ENCODE measurements at places on chromosomes 7 and 10.

DNA sequence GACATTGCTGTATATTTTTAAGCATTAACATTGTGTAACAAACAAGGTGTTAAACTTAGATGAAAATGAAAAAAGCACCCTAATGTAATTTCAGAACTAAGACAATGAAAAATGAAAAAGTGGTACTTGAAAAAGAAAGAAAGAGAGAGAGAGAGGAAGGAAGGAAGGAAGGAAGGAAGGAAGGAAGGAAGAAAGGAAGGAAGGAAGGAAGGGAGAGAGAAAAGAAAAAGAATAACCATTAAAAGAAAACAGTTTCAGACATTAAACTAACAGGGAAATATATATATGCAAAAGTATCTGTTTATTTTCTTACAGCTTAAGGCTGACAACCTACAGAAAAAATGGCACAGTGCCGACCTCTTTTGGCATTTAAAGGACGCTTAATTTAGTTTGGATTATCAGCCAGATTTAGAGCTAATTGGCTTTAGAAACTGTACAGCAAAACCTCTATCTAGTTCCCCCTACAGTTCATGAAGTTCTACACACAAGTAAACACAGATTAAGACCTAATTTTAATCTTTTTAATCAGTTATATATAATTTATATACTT is 13.8 kb downstream of the MTERF1 start:
- no peak for ATAC-seq

- no peak for ATAC-seq
Observed at GRCh38 chr7:29840701-29841100, 34.4 kb downstream of the WIPF3 start.

DNA sequence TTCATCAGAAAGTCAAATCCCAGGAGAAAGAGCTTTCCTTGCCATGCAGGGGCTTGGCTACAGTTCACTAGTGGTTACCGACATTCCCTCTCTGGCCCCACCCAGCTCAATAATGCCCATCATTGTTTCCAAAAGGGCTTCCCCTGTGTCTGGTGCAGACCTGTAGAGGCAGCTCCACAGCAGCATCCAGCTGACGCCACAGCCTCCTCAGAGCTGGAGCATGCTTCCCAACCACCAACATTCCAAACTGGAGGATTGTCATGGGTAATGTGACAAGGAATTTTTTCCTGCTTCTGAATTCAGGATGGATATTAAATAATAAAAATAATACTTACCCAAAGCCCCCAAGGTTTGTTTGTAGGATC is 77.4 kb downstream of the ZNF365 start:
- ATAC-seq, result no peak

DNA sequence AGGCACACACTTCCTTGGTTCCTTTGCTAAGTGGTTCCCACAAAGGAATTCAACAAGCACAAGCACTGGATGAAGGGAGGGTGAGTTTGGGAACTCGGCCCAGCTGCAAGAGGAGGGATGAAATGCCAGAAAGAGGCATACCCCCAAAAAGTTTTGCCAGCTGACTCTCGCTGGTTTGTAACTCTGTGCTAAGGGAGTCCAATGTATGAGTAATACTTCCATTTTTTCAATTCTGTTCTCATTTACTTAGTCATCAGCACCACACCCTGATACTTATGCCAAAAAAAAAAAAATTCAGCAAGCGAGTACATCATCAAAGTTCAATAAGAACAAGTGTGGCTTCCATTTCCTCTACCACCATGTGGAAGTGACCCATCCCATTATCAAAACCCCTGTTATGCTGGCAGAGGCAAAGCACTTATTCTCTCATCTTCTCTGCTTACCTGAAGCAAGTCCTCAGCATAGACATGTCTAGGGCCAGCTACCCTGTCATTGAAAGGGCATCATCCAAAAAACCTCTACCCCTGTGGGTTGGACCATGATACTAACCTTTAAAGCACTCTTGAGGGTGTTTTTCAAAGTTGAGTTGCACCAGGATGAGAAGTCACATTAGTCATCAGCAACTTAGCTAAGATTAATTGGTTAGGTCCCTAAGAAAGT is 6.9 kb upstream of the HYCC1 start:
- peak; percentile 61 for ATAC-seq

- no peak for ATAC-seq
Observed at GRCh38 chr7:143281529-143281928, 3.2 kb upstream of the TMEM139 start.

DNA sequence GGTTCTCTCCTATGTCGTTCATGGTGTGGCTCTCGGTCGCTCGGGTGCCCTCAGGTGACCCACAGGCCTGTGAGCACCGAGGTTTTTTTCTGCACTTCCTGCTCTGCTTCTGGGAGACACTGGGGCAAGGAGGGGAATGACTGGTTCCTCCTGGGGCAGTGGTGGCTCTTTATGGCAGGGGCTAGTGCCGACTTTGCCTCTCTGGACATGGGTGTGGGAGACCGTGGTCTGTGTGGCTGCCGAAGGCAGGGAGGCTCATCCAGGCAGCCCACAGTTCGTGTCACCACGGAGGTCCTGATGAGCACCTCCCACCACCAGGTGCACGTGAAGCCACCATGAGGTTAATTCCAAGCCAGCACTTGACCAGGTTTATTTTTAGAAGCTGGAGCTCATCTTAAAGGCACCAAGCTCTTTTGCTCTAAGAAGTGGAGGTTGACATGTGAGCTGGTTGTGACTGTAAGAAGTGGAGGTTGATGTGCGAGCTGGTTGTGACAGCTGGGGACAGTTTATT is 24.7 kb upstream of the DPYSL4 start:
- ATAC-seq, result peak; percentile 54

- no peak for ATAC-seq
Observed at GRCh38 chr7:103719070-103719469, 270.4 kb downstream of the RELN start.

GRCh38 chr7:77396894-77397547 is 19.1 kb downstream of the GSAP start:
- ATAC-seq, result no peak

DNA sequence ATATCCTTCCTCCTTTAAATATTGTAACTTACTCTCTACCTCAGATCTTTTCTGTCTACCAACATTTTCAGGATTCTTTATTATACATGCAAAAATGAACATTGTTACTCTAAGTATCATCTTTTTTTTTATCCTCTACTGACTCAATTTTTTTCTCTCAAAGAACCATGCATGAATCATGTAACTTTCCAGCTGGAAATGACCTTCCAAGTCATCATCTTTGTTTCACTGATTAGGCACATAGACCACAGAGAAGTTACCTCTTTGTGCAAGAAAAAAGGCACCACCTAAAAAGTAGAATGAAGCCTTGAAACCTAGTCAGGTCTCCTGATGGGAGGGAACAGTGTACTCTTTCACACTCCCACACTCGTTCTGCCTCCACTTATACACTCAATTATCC is 234.9 kb downstream of the HGF start:
- no peak for ATAC-seq

DNA sequence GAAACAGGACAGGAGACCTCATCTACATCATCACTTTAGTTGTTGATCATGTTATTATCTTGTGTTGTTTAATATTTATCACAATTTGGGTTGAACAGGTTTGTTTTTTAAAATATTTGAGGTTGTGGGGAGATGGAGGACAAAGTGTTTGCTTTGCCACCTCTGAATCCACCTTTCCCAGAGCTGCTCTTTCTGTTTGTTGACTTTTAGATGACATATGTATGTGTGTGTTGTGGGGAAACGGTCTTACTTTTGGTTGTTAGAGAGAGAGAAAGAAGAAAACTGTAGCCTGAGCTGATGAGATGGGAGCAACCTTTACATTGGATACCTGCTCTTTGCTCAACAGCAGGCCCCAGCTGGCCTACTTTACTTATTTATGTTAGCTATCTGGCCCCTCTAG is 19.0 kb upstream of the SLC16A12 start:
- no peak for ATAC-seq

- ATAC-seq, result no peak
Observed at GRCh38 chr10:79066411-79067240, 2.1 kb upstream of the ZMIZ1 start.

DNA sequence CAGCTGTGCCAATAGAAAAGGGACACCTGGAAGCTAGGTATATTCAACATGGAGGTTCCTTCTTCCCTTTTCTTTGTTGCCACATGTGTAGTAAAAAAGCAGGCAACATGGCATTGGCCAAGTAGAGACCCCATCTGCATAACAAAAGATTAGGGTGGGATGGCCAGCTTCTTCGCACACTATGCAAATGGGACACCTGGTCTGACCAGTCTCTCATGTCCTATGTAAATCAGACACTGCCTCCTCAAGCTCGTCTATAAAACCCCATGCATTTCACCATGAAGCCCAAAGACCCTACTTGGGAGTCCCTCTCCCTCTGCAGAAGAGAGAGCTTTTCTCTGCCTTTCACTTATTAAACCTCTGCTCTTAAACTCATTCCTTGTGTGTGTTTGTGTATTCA is 53.9 kb downstream of the MYL10 start:
- no peak for ATAC-seq

GRCh38 chr7:3544202-3544601 is 243.2 kb downstream of the SDK1 start:
- no peak for ATAC-seq

DNA sequence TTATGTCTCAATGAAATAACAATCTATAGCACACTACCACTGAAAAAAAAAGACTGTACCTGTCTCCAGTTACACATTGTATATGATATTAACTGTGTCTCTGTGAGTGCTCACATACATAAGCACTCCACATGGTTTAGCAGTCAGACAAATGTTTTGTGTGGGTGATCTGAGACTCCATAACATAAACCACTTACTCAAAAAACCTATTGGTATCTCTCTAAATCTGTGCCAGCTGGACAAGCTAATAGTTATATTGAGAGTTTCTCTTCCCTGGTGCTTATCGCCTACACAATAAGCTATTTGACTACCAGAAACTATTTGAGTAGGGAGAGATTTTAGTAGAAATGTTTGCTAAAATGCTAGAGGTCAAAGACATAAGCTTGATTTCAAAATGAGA is 190.1 kb upstream of the AGR3 start:
- ATAC-seq, result peak; percentile 63

- ATAC-seq, result no peak
Observed at GRCh38 chr7:46999866-47000265, 582.0 kb downstream of the TNS3 start.

DNA sequence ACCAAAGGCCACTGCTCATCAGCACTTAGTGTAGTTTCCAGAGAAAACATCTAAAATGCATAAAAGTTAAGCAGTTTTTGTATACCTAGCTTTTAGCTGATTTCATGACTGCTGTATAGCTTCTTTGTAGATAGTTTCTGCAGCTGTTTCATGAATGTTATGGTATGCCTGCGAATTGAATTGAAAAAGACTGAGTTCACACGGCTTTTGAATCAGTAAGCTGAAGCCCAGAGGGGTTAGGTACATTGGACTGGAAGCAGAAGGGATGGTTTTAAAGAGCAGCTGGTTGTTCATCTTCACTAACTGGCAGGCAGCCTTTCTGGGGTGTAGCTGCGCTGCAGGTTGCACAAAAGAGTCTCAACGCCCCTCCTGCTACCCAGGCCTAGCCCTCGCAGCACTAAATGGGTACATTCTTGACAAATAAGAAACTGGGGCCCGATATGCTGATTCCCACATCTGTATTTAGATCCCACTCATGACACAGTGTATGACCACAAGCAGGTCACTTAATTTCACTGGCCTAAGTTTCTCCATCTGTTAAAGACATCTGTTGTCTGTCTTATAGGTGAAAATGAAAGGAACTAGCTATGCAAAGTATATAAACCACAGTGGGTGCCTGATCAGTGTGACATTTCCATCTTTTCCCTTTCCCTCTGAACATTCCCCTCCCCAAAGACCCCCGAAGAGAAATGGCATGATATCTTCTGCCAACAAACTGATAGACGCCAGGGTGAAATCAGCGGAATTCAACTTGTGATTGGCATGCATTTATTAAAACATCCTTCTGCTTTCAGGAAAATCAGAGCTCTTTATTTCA is 85.9 kb upstream of the AGBL3 start:
- ATAC-seq, result no peak

DNA sequence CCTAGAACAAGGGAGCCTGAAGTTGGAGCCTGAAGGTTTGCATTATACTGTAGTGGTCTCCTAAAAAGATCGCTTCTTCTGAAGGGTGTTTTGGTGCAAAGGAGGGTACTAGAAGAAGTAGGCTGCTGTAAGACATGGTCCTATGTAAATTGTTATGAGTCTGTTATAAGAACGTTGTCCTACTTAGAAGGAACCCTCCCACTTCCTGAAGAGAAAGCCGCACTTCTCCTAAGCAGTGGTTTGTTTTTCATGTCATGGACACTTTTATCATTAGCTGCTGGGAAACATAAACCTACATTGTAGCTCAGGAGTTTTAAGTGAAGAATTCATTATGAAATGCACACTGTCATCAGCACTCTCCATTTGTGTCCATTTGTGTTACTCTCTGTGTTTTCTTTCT is 129.1 kb upstream of the ITGB1 start:
- ATAC-seq, result no peak

DNA sequence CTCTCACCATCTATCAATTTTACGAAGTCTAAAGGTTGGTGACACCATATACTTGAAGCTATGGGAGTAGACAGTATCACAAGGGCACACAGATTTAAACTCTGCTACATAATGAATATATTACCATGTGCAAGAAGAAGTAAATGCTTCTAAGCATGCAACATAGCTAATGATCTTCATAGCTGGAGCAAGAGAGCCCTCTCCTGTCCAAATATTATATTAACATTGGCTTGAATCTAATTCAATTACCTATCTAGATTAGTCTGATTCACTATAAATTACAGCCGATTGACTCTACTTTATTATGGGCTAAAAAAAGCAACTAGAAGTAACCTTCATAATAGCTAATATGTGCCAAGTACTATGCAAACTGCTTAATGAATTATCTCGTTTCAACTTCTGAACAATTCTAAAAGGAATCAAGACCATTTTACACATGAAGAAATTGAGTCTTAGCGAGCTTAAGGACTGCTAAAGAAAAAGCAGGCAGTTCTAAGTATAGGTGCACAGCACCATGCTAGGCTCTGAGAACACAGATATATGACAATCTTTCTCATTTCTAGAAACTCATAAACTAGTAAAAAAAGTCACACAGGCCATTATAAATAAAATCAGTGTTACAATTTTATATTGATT is 21.9 kb downstream of the FRA10AC1 start:
- no peak for ATAC-seq

DNA sequence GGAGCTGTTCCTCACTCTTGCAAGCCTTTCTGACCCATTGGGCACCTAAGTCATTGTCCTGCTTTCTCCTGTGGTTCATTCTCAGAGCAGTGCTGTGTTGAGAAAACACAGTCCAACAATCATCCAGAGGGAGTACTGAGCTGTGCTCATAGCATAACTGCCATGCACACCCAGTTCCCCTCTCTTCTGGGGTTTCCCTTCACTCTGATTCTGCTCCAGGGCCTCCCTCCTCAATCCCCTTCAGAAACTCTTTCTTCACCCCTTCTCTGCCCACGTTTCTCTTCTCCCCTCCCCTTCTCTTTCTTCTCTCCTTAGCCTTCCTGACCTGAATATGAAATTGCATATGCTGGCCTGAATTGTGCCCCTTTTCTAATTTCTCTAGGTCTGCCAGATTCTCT is 155.8 kb downstream of the AOAH start:
- peak; percentile 29 for ATAC-seq

DNA sequence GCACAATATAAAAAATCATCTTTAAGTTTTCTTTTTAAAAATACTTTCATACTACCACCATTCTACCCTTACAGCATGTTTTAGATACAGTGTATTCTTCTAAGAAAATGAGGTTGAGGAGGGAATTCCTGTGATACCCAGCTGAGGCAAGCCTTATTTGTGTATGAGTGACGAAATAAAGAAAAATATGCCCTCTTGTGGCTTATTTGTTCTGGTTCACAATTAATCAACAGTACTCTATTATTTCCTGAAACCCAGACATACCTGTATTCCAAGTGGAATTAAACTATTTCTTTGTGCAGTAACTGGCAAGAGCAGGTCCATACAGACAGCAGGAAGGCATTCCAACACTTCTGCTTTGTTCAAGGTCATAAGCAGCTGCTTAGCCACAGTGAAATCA is 4.5 kb upstream of the SEMA3D start:
- no peak for ATAC-seq
